ENCODE measurements at places on chromosomes 4 and X.

GRCh38 chrX:19034025-19034424 lies 50.1 kb upstream of the PHKA2 start:
- no peak for DNase-seq

DNA sequence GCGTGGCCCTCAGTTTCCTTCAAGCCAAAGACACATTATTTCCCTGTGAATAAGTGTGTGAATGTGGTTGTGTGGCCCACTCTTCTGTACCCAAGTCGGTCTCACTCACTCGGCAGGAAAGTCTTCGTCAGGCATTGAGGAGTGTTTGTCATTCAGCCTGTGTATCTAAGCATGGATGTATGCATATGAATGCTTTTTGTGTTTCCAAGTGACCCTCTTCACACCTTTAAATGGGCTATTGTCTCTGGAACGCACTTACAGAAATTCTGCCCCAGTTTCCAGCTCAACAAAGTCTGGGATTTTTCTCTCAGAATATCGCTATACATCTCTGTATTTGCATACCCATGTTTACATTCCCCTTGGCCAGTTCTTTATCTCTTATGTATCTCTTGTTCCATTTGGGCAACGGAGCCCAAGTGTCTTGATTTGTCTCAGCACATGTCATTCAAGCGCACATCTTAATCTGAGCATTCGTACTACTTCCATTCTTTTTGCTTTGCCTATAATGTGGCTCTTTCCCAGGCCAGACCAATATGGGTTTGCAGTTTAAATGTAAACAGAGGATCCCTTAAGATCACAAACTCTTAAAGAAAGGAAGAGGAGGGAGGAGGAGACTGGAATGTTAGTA lies 4.8 kb downstream of the BCOR start:
- DNase-seq = no peak

DNA sequence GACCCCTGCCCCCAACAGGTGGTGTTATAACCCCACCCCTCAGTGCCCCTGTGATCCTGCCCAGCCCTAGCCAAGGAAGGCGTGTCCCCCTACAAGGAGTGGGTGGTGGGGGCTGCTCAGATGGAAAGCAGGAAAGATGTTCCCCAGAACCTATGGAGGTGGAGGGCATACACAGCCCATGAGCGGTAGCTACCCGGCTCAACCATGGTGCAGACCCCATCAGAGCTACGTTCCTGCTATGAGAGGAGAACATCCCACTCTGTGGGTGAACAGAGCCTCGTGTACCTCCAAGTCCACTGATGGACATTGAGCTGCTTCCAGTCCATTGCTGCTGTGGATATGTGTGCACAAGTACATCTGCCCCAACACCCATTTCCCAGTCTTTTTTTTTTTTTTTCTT lies 71.1 kb downstream of the SHOX start:
- no peak for DNase-seq

GRCh38 chr4:147725673-147726072 lies 6.2 kb upstream of the ARHGAP10 start:
- DNase-seq = no peak

- no peak for DNase-seq
These were observed 11.3 kb upstream of the ARAP2 start for GRCh38 chr4:36255577-36255976.

All from AG08396 (cell line).